ENCODE measurements at places on chromosomes 6 and 20.

DNA sequence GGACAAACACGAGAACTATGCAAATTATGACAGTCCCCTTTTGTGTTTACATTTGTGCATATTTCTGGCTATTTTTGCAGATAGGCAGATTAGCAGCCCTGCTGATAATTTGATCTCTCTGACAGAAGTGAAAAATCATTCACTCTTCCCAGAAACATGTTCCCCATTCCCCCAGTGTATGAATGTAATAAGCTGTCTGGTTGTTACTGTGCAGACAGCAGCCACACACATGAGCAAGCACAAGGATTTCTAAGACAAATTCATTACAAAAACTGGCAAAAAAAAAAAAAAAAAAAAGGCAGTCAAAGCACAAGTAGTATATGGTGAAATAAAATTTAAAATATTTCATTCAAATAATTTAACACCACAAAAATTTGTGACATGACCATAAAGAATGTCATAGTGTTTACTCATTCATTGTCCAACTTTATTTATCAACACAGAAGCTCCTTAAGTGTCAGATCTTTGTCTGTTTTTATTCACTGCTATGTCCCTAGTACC is 95.5 kb upstream of the VGLL2 start:
- no peak for DNase-seq

GRCh38 chr20:43974695-43975094 is 60.0 kb downstream of the TOX2 start:
- DNase-seq, result no peak

- peak; percentile 69 for DNase-seq
Measured at GRCh38 chr6:1162367-1163275, 149.3 kb upstream of the FOXQ1 start.

DNA sequence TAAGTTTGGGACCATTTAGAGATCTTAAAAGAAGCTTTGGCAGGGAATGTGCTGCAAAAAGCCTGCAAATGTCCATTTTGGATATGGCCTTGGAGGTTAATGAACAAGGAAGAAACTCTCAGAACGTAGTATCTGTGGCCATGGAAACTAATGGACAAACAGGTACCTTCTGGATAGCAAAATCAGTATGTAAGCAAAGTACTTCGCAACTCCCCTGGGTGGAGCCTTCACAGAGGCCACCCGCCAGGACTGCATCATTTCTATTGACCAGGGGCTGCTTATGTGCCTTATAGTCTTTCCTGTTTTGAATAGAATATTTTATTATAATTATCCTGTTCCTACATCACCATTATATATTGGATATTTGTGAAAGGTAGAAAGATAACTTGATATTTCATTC is 510.8 kb upstream of the SYNCRIP start:
- DNase-seq, result no peak

DNA sequence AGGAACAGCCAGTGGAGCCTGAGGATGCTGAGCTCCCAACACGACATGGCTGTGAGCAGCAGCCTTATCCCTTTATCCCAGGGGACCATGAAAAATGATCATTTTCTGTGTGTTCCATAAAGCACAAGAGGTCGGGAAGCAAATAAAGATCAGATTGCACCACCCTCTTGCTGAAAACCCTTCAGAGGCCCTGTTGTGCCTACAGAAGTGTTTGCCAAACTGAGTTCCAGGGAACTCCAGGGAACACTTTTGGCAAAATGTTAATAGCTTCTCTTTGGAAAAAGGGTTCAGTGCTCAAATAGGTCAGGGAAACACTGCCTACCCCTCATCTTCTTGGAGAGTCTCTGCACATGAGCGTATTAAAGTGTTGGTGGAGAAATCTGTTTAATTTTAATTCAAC is 24.4 kb downstream of the ARMC2 start:
- DNase-seq, result no peak

DNA sequence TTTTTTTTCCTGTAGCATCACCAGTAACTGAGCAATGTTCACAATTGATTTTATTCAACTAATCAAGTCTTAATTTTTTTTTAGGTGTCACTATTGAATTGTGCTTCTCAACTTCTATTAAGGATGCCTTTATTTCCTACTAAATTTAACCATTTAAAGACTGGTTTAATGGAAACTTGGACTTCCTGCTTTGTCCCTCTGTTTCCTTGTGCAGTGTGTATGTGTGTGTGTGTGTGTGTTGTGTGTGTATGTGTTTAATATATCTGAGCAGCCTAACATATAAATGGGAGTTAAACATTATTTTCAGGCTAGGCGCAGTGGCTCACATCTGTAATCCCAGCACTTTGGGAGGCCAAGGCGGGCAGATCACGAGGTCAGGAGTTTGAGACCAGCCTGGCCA is 1.8 kb downstream of the SERPINB6 start:
- DNase-seq, result no peak

DNA sequence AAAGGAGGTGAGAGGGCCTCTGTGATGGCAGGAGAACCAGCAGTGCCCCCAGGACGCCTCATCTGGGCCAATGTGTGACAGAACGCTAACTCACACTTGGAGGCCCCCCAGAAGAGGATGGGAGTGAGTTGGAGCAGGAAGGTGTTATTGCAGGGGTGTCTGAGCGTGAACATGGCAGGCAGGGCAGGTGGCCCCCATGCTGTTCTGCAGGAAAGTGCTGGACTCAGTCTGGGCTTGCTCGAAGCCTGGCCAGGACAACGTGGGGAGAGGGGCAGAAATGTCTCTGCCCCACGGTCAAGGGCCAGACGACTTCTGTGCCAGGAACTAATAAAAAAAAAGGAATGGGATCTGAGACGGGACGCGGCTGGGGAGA is 931 bp upstream of the EBF4 start:
- DNase-seq, result no peak

DNA sequence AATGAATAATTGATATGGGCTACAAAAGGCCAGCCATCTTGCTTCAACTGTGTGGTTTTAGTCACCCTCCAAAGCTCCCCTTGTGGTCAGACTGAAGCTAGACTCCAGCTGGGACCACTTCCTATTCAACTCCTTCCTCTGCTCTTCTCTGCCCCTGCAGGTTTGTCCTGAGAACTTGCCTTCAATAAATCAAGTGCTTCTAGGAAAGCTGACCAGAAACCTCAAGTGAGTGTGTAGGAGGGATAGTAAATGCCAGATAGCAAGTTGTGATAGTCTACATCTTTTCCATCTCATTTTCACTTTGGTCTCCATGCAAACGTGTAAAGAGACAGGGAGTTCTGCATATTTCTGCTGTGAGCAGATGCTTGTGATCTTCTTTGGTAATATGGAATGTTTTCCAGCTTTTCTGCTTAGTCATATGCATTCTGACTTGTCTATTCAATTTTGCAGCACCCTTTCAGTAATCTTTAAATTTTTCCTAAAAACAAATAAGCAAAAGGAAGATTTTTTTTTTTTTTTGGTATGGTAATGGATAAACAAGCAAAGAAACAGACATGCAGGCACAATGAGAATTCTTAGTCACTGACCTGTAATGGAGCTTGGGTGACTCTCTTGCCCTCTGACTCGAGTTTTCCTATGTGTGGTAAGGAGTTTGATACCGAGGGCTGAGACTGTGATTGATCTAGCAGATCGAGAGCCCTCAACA is 201.3 kb upstream of the BTBD3 start:
- peak; percentile 76 for DNase-seq

DNA sequence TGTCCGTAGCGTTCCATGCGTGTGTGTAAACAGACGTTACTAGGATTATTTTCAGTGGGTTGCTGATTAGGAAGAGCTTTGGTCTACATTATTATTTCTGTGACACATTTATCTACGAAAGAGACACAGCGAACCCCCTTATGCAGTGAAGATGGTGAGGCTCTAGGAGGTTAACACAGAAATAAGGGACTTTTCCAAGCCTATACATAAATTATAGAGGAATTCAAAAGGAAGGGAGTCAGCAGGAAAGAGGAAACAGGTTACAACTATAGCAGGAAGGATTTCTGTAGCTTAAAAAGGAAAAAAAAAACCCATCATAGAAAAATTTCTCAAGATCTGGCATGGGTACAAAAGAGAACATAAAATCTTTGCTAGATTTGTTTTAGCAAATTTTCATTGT is 12.9 kb upstream of the RPS6KA2 start:
- no peak for DNase-seq

DNA sequence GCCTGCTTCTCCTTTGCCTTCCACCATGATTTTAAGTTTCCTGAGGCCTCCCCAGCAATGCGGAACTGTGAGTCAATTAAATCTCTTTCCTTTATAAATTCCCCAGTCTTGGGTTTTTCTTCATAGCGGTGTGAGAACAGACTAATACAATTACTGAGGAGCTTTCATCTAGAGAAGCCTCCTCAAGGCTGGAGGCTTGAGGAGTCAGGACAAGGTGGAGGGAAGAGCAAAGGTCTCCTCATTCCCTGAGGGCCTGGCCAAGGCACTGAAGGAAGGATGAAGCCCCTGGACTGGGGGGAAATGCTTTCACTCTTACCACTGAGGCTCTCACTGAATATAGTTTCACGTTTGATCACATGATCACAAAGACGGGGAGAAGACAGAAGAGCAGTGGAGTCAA is 118.2 kb downstream of the MAN1A1 start:
- no peak for DNase-seq

DNA sequence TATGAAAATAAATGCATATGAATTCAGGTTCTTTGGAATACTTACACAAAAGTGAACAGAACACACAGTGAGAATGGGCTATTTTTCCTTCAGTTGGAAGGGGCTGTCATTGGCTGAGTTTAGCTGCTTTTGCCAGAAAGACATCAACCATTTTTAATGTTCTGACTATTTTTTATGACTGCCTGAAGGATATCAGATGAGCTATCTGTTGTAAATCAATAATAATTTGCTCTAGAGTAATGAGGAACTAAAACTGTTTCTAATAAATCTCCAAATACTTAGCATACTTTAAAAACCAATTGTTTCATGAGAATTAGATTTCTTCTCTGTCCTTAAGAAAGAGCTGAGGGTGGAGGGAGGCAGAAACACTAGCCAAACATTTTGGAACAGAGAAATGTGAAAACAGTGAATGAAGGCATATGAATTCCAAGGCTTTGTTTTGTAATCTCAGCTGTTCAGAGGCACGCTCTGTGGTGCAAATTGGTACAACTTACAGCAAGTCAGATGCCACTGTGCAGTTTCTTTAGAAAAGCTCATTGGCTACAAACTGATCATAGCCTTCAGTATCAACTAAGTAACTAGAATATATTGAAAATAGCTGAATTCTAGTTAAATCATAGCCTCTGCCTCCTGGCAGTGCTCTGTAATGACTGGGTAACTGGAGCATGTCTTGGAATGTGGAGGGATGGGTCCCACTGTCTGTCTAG is 228.9 kb upstream of the JAG1 start:
- no peak for DNase-seq

- no peak for DNase-seq
Measured at GRCh38 chr6:136095986-136096385, 154.1 kb downstream of the MTFR2 start.
